Neuronal stem cell (in vitro differentiated cells): ENCODE measurements at places on chromosomes 4 and X.

DNA sequence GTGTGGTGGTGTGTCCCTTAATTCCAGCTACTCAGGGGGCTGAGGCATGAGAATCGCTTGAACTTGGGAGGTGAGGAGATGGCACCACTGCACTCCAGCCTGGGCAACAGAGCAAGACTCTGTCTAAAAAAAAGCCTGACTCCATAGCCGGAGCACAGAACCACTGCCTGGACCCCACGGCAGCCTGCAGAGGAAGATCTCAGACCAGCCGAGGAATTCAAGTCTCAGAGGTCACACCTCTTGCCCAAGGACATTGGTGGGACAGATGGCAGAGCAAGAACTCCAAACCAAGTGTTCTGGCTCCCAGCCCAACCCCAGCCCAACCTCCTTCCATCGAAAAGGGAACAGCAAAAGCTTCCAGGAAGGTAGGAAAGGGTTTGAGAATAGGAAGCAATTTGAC, 70.8 kb downstream of the SMIM20 start:
- no peak for DNase-seq

- DNase-seq = no peak
Measured at GRCh38 chrX:136931661-136932060, 51.1 kb upstream of the RBMX start.

DNA sequence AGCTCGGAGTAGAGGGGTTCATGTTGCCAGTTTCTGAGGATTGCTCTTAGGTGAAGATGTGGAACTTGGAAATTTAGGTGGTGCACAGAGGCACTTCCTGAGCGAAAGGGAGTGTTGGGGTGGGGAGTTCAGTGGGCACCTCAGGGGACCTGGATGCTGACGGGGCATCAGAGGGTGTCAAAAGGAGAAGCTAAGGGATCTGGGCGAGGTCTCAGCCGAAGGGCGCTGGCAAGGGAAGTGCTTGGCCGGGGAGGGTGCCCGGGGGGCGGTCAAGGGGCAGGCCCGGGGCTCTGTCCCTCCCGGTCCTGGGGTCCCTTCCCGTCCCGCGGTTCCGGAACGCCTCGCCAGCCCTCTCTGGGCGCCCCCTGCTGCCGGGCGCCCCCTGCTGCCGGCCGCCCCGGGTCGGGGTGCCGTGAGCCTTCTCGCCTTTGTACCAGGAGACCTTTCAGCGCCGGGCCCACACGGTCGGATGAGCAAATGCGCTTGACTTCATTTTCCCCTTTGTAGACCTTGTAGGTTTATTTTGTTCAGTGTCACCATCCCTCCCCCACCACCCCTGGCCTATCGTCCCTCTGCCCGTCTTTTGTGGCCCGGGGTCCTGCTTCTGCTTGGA, 3.0 kb upstream of the PHOX2B start:
- peak; percentile 54 for DNase-seq

DNA sequence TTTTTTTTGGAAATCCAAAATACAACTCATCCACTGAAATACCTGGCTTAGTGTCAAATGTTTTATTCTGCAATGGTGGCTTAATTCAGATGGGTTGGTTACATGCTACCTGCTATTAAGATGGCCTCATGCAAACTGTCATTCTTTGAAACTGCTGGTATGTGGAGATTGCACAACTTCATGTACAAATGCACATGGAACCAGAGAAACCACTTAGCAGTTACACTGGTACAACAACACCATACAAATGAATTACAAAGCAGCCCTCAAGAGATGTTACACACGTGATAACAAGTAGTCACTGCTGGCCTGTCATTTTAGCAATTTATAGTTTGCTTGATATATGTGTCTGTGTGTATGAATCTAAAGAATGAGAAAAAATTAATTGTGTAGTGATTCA, 84.6 kb upstream of the STS start:
- DNase-seq = no peak

DNA sequence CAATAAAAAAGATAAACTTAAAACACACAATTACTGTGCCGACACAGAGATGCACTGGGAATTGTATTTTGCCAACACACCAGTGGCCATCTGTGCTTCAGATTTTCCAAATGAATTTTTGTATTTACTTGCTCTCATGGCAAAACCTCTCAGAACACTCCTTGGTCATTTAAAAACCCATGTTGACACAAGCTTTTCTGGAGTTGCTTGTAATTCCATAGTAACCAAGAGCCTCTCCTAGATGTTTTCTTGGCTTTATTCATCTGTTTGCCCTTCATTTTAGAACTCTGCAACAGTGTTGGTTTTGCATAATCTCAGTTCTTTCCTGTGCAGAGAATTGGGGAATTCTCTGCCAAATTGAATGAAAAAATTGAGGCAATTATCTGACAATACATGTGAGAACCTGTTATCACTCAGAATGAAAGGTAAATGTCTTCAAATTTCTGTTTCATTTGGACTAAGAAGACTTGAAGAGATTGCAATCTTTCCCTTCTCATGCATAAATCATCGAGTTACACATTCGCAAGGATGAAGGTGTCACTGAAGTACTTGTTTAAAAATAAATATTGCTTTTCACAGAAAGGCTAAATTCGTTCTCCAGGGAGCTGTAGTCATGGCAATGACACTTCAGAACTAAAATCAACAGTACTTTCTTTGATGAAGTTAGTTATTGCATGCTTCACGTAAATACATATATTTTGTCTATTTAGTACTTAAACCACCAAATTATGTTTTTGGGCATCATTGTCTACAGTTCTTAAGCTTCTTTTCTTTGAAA, 301.8 kb upstream of the CTSO start:
- DNase-seq = no peak

GRCh38 chrX:31333165-31333831, 261.5 kb upstream of the FTHL17 start:
- no peak for DNase-seq

DNA sequence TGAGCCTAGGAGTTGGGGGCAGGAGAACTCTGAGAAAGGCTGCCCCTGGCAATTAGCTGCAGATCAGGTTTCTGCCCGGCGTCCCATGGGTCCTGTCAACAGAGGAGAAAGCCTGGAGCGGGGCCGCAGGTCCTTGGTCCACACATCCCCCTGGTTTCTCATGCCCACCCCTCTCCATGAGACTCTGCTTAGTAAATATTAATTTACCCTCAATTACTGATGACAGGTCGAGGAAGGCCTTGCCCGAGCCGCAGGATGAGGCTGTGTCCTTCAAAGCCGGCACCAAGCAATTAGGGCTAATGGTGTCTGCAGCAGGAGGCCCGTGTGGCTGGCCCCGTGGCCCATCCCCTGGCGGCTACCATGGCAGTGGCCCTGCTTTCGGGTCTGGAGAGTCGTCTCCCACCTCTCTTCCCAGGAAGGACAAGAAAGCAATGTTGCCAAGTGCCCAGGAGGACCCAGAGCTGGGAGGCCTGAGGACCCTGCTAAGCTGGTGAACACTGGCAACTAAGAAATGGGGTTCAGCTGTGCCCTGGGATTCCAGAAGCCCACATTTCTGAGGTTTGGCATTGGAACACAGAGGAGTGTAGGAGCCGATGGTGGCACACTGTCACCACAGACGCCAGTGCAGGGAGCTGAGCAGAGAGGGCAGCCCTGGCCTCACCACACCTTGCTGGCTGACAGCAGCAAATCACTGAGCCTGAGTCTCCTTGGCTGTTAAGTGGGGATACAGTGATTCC, 114.6 kb downstream of the CPZ start:
- DNase-seq = no peak

DNA sequence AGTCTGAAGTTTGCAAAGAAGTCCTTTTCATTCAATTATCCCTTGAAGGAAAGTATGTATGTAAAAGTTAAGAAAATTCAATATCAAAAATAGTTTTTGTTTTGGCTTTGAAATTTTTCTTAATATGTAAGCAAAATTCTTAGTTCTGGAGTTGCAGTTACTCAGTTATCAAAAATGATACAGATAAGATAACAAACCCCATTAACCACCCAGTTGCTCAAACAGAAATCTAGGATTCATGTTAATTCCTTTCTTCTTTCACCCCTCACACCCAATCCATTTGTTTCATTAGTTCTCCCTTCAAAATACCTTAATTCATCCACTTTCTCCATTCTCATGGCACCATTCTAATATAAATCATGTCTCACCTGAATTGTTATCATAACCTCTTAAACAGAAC, 40.5 kb upstream of the JADE1 start:
- no peak for DNase-seq

- DNase-seq = peak; percentile 5
Measured at GRCh38 chrX:114717921-114718320, 134.0 kb downstream of the HTR2C start.

DNA sequence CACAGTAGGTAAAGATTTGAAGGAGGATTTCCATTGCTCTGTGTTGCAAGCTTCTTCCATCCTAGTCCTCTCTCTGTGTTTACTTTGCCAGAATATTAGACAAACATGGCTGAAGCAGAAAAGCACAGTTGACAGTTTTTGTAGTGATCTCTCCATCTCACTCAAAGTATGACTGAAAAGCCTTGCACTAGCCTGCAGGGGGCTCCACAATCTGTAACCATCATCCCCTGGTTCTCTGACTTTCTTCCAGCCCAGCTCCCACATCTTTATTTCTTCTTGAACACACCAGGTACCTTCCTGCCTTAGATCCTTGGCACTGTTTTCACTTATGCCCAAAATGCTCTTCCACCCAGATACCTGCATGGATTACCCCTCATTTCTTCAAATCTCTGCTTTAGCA, 34.1 kb upstream of the HHIP start:
- no peak for DNase-seq

DNA sequence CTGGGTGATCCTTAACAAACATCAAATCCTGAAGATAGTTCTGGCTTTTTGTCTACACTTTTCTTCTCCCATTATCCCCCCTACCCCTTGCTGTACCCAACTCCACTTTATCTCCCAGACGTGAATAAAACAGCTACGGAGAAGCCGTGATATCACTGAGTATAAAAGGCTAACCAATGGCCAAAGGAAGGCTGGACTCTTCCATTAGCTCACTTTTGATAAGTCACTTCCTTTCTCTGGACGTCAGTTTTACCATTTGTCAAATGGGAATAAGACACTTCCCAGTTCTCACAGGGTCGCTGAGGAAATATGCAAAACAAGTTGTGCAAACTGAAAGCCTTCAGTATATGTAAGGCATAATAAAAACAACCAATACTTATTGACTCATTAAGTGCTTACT, 38.6 kb upstream of the EDA2R start:
- DNase-seq = no peak

DNA sequence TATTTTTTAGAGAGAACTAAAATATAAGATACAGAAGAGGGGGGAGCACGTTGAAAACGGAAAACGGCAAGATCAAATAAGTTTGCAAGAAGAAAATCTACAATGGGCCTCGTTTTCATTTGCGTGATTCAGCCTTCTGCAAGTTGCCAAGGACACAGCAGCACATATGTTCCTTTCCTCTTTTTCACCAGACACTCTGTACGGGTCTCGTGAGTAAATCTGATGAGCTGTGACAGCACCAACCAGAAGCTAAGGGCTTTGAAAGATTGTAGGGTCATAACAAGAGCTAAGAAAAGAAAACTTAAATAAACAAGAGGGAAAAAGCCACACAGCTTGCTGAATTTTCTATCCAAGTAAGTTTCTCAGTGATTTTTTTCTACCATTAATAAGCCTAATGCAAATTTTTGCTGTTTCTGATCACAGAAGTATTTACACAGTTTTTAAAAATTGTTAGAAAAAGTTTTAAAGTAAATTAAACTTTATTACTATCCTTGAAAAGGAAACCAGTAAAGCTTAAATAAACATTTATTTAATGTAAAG, 63.4 kb downstream of the SCML2 start:
- no peak for DNase-seq

GRCh38 chr4:53040851-53041250, 178.7 kb downstream of the RASL11B start:
- DNase-seq = no peak

- no peak for DNase-seq
Measured at GRCh38 chr4:20019310-20020015, 232.2 kb upstream of the SLIT2 start.

GRCh38 chr4:41044165-41044564, 170.2 kb downstream of the APBB2 start:
- no peak for DNase-seq

DNA sequence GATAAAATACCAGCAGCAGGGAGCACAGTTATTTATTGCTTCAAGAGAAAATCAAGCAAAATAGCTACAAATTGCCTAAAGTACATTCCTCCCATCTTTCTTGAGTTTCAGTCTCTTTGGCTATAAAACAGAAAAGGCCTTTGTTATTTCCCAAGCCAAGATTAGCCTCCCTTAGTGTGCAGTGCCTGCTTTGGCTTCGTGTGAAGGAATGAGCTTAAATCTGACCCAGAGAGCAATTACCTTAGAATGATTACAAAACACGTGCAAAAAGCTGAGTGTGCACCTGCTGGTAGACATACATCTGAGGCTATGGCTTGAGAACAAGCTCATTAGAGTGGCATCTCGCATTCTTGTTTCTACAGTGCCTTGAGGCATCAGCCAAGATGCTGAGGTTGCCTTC, 250.8 kb downstream of the C4orf33 start:
- DNase-seq = no peak

DNA sequence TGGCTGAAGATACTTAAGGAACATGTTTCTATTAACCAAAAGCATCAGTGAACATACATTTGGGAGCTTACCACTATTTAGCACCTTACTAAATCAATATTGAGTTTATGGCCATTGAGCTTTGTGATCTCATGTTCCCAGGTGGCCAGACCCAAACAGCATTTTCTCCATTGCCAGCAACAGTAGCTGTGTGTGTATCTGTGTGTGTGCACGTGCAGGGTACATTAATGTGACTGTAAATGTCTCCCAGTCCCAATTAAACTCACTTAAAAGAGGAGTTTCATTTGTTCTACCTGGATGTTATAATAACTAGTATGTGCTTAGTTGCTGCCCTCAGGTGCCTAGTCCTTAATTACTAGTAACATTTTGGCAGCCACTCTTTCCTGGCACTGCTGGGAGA, 282.4 kb downstream of the NR3C2 start:
- DNase-seq = no peak

DNA sequence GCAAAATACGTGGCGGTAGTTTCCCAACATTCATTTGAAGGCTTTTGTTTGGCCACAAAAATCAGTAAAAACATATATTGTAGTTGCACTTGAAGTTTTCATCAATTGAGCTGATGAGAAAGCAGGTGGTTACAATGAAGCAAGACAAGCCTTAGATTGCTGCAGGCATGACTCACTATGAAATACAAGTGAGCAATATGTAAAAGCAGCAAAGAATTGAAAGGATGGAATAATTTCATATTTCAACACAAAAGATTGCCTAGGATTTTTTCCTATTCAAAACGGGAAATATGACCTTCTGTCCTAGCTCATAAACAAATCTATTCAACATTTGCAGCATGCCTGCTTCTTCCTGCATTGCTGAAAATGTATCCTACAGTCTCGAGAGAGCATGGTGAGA, 190.9 kb upstream of the BANK1 start:
- no peak for DNase-seq

- no peak for DNase-seq
Measured at GRCh38 chr4:68592673-68593072, 16.6 kb upstream of the UGT2B17 start.
